Lower leg skin (tissue), 4 donors: ENCODE measurements at places on chromosomes 16 and 17. TPM values are rescaled to one million over a fixed set of nuclear protein-coding genes. Genes with fewer than 3 reads are reported as not detected.

GRCh38 chr17:78379131-78379491 is 662 bp downstream of the PGS1 start:
- no peak for DNase-seq

DNA sequence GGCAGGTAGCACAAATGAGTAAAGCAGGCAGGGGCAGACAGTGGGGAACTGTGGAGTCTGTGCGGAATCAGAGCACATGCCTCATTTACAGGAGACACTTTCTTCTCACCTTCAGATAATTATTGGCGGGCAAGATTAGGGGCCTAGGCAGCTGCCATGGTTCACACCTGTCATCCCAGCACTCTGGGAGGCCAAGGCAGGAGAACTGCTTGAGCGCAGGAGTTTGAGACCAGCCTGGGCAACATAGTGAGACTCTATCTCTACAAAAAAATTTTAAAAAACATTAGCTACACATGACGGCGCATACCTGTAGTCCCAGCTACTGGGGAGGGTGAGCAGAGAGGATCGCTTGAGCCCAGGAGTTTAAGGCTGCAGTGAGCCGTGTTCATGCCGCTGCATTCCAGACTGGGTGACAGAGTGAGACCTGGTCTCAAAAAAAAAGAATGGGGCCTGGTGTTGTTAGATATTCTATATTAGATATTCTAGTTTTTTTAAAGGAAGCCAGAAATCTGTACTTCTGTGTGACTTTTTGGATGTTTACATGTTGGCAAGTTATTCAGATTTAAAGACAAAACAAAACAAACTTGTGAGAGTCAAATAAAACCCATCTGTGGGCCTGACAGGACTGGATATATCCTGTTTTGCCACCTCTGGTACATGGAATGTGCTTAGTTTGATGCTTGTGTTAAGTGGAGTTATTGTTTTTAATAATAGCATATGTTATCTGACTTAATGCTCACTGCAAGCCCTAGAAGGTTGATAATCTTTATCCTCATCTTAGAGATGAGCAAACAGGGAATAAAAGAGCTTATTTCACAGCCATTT is 4.9 kb upstream of the LPCAT2 start:
- DNase-seq, result peak; percentile 58

DNA sequence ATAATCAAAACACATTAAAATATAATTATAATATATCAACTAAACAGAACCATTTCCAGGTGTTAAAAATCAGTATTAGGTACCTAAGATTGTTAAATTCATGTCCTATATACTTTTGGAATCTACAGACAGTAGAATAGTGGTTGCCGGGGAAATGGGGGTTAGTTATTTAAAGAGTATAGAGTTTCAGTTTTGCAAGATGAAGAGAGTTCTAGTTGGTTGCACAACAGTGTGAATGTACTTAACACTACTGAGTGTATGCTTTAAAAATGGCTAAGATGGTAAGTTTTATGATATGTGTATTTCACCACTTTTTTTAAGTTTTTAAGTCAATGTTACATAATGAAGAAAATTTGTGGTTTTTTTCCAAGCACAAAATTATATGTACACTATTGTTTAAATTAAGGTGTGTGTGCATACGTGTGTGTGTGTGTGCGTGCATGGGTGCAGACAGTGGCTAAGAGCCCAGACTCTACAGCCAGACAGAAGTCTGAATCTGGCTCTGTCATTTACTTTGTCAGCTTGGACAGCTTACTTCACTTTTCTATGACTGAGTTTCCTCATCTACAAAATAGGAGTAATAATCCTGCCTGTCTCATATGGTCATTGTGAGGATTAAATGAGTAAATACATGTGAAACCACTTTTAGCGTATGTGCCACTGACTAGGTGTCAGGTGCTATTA is 25.3 kb upstream of the PHAF1 start:
- no peak for DNase-seq

- DNase-seq, result no peak
These were observed 14.2 kb downstream of the TIMM22 start for GRCh38 chr17:1011138-1011537.

- no peak for DNase-seq
These were observed 8.0 kb downstream of the CCNF start for GRCh38 chr16:2437032-2437790.

DNA sequence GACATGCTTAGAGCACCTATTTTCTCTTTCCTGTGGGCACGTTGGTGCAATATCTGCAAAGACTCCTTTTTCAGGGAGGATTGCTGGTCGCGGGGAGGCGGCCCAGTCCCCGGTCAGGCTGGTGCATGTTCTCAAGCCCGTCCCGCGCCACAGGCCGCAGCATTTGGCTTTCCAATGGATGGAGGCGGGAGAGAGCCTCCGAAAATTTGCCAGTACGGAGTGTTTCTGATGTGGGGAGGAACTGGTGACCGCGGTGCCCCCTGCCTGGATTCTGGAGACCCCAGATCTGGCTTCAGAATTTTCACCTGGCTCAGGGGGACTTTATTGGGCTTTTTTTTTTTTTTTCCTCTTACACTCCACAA is 2.3 kb downstream of the CMIP start:
- DNase-seq, result no peak

DNA sequence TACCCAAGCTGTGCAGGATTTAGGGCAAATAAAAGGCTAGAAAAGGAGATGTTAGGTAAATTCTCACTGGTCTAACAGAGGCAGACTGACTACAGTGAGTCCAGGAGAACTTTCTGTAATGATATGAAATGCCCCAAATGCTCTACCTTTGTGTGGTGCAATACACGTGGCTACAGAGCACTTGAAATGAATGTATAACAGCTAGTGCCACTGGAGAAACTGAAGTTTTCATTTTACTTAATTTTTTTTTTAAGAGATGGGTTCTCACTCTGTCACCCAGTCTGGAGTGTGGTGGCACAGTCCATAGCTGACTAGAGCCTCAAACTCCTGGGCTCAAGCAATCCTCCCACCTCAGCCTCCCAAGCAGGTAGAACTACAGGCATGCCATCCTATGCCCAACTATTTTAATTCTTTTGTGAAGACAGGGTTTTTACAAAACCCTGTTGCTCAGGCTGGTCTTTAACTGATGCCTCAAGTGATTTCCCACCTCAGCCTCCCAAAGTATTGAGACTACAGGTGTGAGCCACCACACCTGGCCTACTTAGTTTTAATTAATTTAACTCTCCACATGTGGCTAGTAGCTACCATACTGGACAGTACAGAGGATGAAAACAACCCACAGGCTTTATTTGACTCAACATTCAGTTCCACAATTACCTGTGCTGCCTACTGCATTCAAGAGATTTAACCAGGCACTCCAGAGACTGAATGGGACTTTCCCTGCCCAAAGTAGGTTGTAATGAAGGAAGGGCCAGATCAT is 84.8 kb upstream of the PLEKHM1 start:
- no peak for DNase-seq

DNA sequence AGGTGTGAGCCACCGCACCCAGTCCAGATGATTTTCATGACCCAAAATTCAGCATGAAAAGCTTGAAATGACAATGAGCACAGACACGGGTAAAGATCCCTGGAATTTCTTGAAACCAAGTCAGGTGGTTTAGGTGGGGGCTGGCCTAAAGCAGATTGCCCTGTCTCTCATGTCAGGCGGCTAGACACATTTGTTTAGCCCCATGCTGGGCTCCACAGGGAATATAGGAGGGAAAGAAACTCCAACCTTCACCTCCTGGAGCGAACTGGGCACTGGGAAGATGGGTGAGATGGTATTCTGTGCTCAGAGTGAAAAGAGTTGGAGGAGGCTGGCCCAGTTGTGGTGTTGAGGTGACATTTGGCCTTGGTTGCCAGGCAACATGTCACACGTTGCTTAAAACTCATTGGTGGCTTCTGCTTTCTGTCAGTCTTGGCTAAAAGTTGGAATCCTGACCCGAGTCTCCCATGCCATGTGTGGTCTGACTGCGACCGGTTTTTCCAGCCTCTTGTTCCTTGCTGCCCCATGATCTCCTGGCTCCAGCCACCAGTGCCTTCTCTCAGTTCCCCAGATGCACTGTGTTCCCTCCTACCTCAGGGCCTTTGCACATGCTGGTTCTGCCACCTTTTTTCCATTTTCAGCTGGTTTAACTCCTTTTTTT is 113.7 kb downstream of the ABCC6 start:
- DNase-seq, result no peak

GRCh38 chr17:8785547-8786413 is 13.4 kb downstream of the MFSD6L start:
- peak; percentile 96 for DNase-seq

DNA sequence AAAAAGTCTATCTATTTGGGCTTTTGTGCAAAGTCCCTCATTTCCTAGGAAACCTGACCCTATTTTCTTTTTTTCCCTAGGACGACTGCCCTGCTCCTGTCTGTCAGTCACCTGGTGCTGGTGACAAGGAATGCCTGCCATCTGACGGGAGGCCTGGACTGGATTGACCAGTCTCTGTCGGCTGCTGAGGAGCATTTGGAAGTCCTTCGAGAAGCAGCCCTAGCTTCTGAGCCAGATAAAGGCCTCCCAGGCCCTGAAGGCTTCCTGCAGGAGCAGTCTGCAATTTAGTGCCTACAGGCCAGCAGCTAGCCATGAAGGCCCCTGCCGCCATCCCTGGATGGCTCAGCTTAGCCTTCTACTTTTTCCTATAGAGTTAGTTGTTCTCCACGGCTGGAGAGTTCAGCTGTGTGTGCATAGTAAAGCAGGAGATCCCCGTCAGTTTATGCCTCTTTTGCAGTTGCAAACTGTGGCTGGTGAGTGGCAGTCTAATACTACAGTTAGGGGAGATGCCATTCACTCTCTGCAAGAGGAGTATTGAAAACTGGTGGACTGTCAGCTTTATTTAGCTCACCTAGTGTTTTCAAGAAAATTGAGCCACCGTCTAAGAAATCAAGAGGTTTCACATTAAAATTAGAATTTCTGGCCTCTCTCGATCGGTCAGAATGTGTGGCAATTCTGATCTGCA is 12.9 kb downstream of the TMEM98 start:
- DNase-seq, result no peak

- peak; percentile 36 for DNase-seq
These were observed 227.8 kb upstream of the C16orf82 start for GRCh38 chr16:26838931-26839330.

- DNase-seq, result no peak
These were observed 578.2 kb downstream of the TOX3 start for GRCh38 chr16:51968749-51969148.

DNA sequence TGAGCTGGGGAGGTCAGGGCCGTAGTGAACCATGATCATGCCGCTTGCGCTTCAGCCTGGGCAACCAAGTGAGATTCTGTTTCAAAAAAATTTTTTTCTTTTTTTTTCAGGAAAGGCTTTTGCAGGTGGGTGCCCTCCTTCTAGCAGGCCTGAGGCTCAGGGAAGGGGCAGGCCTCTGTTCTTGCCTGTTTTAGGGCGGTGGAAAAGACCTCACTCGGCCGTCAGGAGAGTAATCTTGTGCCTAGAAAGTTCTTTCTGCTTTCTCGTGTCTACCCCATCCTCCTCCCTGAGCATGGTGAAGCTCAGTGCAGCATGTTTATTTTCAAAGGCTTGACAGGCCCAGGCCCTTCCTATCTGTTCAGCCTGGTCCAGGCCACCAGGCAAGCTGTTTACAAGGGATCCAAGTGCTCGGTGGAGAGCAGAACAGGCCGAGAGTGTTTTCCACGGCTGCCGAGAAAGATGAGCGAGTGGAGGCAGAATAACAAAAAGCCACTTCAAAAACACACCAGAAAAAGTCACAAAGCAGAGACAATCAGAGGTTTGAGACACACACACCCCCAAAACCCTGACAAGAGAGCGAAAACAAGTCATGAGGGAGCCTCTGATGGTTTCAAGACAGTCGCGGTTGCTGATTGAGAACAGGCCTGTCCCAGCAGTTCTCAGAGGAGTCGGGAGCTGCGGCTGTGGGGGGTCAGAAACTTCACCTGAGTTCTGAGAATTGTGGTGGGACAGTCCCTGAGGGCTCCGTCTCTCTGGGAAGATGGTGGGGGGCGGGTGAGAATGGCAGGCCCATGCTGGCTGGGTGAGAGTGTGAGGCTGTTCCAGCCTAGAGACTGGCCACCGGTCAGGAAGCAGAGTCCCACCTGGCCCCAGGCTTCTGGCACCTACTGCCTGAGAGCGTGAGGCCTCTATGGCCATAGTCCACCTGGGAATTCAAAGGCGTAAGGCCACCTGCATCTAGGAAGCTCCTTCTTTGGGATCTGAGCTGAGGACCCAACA is 37.5 kb upstream of the CCR7 start:
- no peak for DNase-seq

- DNase-seq, result no peak
These were observed 66.3 kb upstream of the MYOCD start for GRCh38 chr17:12599186-12599920.

- DNase-seq, result no peak
These were observed 117.3 kb upstream of the FAM20A start for GRCh38 chr17:68718465-68718864.

GRCh38 chr17:9533441-9533840 is 42.2 kb downstream of the STX8 start:
- no peak for DNase-seq

DNA sequence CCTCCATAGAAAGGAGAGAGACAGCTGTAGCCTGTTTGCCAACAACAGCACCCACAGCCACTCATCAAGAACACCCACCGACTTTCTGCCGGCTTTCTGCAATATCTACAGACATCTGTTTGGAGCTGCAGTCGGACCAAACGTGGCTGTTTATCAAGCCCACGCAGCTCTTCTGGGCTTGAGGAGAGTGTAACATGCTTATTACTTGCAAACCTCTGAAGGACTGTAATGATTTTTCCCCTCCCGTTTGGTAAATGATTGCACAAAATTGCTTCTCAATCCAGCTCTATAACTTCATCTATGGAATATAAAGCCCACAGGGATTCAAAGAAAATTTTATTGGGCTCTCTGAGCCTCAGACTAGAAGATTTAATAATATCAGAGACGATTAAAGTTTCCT is 100.5 kb downstream of the VAT1L start:
- no peak for DNase-seq

PIMREG gene
- total RNA-seq, result 2.8 TPM

CCL15 gene
- not detected for total RNA-seq

GRIN2A gene
- 1.2 TPM for total RNA-seq

ZNF597 gene
- total RNA-seq, result 2.1 TPM

ADAD2 gene
- 1.2 TPM for total RNA-seq

CHP2 gene
- total RNA-seq, result 176 TPM

TBC1D3K gene
- not detected for total RNA-seq

CHST4 gene
- total RNA-seq, result not detected

HS3ST3A1 gene
- 1.4 TPM for total RNA-seq

OTOP3 gene
- 2.3 TPM for total RNA-seq
